ENCODE measurements at places on chromosomes 13 and 19.

DNA sequence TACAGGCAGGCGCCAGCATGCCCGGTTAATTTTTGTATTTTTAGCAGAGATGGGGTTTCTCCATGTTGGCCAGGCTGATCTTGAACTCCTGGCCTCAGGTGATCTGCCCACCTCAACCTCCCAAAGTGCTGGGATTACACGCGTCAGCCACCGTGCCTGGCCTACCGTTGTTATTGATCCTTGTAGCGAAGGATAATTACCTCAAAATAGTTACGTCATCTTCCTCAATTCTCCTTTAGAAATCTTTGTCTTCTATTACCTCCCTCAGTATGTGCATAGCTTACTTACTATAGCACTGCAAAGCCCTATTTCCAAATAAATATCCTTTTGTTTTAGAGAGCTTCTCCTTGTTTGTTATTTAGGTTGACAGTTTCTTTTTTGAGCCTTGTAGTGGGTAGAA, 9.4 kb upstream of the TLE6 start:
- no peak for DNase-seq

DNA sequence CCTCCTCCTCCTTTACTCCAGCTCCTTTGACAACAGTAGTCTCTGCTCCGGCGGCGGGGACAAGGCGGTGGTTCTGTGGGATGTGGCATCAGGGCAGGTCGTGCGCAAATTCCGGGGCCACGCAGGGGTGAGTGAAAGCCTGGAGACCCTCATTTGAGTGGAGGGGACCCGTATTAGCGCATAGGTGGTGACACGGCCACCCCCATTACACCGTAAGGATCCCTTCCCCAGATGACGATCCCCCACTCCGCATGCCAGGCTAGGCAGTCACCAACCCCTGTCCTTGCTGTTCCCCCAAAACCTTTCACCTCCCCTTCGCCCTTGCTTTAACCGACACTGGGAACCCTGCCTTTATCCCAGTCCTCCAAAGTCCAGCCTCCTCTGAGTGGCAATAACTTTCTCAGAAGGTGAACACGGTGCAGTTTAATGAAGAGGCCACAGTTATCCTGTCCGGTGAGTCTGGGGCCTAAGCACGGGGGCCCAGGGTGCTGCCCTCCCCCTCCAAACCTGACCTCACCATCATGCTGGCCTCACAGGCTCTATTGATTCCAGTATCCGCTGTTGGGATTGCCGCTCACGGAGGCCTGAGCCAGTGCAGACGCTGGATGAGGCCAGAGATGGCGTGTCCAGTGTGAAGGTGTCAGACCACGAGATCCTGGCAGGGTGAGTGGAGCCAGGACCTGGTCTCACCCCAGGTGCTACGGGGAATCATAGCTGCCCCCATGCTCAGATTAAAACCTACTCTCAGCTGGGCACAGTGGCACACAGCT, 3.7 kb downstream of the WDR83 start:
- no peak for DNase-seq

GRCh38 chr19:11361037-11361770, 6.0 kb downstream of the PLPPR2 start:
- DNase-seq: no peak

DNA sequence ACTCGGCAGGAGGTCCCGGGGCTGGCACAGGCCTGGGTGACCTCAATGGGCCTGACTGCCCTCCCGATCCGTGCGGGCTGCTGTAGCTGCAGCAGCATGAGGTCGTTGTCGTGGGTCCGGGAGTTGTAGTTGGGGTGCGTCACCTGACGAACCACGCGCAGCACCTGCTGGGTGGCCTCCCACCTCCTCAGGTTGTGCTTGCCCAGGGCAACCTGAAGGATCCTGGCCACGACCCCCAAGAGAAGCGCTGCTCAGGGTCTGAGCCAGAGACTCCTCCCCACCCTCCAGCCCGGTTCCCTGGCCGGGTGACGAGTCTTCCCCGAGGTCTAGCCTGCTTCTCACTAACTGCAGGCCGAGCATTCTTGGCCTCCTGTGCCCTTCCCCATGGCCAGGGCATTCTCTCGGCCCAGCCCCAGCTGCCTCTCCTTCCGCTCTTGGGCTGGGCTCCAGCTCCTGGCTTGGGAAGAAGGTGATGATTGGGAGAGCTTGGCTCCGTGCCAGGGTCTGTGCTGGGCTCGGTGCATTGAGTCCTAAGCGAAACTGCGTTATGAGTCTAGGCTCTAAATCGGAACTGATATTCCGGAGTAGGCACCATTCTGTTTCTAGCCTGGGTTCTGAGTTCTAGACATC, 3.1 kb downstream of the KLK14 start:
- DNase-seq: no peak

- DNase-seq: no peak
Observed at GRCh38 chr19:29565171-29565570, 39.4 kb downstream of the VSTM2B start.

DNA sequence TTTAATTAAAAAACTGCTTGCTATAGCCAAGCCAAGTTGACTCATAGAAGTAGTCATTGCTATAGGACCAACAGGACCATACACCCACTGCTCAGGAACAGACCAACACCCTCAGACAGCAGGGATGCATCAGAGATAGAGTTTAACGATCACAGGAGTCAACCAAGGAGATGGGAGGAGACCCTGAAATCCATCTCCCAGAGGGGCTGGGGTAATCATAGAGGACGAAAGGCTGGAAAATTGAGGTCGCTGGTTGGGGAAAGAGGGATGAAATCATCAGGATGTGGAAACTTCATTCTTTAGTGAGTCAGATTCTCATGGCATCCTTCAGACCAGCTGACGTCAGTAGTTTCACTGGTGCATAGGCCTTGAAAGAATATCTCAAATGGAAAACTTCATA, 160.4 kb upstream of the GPC6 start:
- no peak for DNase-seq

DNA sequence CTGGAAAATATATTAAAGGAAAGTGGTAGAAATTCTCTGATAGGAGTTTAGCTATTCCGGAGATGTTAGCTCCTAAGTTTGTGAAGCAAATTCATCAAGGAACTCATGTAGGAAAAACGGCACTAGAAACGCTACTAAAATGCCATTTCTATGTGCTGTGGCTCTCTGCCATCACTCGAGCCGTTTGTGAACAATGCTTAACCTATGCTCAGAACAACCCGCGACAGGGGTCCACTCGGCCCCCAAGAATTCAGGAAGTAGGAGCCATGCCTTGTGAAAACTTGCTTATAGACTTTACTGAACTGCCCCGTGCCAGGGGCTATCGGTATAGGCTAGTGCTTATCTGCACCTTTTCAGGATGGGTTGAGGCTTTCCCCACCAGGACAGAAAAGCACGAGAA, 14.2 kb upstream of the SLC15A1 start:
- DNase-seq: no peak

- no peak for DNase-seq
Observed at GRCh38 chr13:40969169-40969901, 49.8 kb downstream of the ELF1 start.

GRCh38 chr13:41579881-41580280, 122.5 kb downstream of the RGCC start:
- no peak for DNase-seq

DNA sequence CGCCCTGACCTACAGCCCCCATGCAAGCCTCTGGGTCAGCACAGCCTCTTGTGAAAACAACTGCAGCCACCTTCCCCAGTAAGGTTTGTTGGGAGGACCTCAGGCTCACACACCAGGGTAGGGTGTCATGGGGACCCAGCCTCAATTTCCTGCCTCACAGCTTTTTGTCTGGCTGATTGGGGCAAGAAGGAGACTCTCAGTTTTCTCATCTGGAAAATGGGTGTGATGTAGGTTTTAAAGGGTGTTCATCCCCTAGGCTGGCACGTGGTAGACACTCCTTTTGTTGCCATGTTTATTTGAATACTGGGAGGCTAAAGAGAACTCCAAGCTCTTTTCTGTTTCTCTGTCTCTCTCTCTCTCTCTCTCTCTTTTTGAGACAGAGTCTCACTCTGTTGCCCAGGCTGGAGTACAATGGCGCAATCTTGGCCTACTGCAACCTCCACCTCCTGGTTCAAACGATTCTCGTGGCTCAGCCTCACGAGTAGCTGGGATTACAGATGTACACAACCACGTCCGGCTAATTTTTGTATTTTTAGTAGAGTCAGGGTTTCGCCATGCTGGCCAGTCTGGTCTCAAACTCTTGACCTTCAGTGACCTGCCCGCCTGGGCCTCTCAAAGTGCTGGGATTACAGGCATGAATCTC, 18.2 kb upstream of the PLAUR start:
- no peak for DNase-seq

GRCh38 chr19:40213251-40213829, 4.8 kb downstream of the TTC9B start:
- DNase-seq: no peak

DNA sequence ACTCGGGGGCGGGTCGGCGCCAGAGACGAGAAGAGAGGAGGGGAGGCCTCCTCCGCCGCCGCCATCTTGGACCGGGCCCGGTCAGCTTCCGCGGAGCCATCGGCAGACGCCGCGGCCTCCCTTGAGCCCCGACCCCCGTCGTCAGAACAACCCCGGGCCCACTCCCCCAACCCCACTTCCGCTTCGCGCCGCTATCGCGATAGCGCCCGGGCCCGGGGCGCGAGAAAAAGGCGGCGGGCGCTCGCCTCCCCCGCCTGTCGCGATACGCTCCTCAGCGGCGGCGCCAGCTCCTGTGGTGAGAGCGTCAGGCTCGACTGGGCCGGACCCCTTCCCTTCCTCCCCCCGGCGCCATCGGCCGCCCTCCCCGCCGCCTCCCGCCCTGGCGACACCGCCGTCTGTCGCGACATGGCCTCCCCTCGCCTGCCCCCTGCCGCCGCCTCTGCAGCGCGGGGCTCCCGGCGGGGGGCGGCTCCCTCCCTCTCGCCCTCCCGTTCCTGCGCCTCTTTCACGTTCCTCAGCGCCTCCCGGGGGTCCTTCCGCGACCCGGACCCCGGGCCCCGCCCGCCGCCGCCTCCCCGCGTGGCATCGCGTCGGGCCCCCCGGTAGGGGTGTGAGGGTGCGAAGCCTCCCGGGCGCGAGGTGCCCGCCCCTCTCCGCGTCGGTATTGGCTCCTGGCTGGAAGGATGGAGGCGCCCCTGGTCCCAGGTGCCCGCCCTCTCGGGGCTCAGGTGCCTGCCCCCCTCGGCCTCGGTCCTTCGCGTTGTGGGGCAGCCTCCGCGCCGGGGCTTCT, at the start of gene CNOT3:
Gene CNOT3 (plus strand): TSS at position 64 of the 790 bp plus-strand sequence. CDS start 5,217 bp downstream, outside the sequence.
- DNase-seq: no peak

- no peak for DNase-seq
Observed at GRCh38 chr13:48009284-48009683, 8.2 kb upstream of the SUCLA2 start.

- no peak for DNase-seq
Observed at GRCh38 chr19:10927730-10928562, 493 bp downstream of the YIPF2 start.

- DNase-seq: no peak
Observed at GRCh38 chr13:30133996-30134395, 173.4 kb downstream of the KATNAL1 start.

DNA sequence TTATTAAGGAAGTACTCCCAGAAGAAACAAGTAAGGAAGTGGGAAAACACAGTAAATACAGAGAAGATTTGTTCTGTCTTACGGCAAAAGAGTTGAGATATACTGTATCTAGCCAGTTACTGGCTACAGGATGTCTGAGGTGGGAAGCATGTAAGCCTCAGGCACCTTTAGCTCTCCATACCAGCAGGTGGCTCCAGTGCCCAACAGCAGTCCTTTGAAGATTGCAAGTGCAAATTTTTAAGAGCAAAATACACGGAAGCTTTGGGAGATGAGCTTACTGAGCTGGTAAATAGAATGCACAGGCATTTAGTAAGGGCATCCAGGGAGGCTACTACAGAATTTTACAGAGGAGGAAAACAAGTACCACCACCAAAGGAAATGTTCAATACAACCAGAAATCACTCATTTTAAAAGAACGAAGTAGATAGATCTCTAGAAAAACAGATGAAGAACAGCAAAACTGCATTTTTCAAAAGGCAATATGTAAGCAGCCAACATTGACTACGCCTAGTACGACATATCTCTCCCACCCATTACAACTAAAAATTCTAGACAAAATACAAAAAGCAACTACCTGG, 57.9 kb upstream of the VSTM2B start:
- no peak for DNase-seq

GRCh38 chr13:51481656-51482055, 28.8 kb upstream of the INTS6 start:
- DNase-seq: no peak

DNA sequence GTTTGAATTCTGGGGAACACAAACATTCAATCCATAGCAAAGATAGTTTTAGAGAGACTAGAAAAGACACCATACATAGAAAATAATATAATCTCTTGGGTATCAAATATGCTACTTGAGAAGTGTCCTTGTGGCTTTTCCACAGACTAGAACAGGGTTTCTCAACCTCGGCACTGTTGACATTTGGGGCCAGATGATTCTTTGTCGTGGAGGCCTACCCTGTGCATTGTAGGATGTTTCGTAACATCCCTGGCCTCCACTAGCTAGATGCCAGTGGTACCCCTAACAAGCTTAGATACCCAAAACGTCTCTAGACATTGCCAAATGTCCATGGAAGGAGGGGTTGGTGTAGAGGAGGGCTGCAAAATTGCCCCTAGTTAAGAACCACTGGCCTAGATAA, 2.2 kb upstream of the ESD start:
- DNase-seq: no peak

DNA sequence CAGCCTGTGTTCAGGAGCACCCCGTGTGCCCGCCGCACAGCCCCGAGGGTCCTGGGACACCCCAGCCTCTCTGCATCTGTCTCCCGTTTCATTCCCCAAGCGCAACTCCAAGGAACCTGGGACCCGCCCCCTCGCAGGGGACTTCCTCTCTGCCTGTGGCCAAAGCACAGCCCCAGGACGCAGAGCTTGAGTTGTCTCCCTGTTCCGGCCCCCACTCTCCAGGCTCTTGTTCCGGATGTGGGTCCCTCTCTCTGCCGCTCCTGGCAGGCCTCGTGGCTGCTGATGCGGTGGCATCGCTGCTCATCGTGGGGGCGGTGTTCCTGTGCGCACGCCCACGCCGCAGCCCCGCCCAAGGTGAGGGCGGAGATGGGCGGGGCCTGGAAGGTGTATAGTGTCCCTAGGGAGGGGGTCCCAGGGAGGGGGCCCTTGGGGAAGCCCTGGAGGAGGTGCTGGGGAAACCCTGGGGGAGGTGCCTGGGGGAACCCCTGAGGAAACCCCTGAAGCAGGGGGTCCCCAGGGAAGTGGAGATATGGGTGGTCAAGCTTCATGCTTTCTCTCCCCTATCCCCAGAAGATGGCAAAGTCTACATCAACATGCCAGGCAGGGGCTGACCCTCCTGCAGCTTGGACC, 1.3 kb downstream of the HCST start:
- peak; percentile 60 for DNase-seq

DNA sequence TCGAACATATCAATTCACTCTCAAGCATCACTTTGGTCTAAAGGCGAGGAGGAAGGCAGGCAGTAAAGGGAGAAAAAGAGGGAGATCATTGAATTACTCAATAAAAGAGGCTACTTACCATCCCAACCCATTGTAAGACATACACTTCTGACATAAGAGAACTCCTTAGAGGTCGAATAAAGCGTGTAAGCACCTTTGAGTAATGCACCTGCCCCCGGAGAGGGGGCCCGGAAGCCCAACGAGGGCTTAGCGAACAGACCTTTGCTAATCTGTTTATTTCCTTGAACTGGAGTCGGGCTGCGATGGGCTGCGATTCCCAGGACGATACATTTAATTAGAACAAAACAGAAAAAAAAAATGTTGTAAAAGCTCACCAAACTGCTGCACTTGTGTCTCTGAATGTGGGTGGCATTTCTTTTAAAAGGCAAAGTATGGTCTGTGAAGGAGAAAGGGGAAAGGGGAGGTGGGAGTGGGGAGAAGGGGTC, 3.0 kb downstream of the ZC3H4 start:
- DNase-seq: no peak

- DNase-seq: no peak
Observed at GRCh38 chr19:10353793-10354391, 14.5 kb upstream of the ICAM3 start.

All from right lung (tissue), 10 donors.